ENCODE measurements at places on chromosomes 3 and 15. TPM values are rescaled to one million over a fixed set of nuclear protein-coding genes. Genes with fewer than 3 reads are reported as not detected.

DNA sequence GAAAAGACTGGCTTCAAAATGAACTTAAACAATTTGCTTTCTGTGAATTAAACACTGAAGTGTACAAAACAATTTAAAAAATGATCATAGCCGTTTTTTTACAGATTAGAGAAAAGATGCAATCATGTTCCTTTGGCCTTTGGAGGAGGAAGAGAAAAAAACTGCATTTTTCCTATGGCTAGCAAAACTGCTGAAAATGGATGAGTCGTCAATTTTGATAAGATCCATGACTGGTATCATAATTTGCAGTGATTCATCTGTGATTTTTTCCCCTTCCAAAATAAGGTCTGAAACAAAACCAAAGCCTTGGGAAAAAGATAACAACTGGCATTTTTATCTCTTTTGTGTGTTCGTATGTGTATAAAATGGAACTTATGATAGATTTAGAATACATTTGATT lies 255.6 kb upstream of the SATB1 start:
- DNase-seq: no peak

GRCh38 chr3:98645039-98645438 lies 51.6 kb upstream of the CPOX start:
- DNase-seq: no peak

GRCh38 chr3:126259411-126260391 lies 79.3 kb upstream of the ALDH1L1 start:
- no peak for DNase-seq

DNA sequence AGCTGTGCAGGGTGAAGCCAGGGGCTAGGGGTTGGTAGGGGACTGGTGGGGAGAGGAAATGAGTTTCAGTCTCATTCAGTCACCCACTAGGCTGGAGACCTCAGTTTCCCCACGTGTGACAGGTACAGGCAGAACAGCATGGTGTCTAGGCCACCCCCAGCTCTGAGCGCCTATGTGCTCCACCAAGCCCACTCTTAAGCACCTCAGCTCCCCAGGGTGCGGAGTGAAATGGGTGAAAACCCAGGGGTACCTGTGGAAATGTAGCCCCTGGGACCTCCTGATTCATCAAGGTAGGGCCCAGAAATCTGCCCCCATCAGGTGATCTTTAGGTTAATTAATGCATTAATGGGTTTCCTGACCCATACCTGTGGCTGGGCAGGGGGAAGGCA lies 3.7 kb downstream of the ATP2B2 start:
- DNase-seq: no peak

The FBN1 gene
- 1.2 TPM for total RNA-seq
